Left forelimb (tissue), 1 donor: ENCODE measurements at places on chromosomes 5 and 9.
A peak's percentile ranks its signal among the peaks of the same experiment; 100 is the strongest.

GRCh38 chr5:74248576-74248975 is 392.0 kb downstream of the ENC1 start:
- DNase-seq = no peak

DNA sequence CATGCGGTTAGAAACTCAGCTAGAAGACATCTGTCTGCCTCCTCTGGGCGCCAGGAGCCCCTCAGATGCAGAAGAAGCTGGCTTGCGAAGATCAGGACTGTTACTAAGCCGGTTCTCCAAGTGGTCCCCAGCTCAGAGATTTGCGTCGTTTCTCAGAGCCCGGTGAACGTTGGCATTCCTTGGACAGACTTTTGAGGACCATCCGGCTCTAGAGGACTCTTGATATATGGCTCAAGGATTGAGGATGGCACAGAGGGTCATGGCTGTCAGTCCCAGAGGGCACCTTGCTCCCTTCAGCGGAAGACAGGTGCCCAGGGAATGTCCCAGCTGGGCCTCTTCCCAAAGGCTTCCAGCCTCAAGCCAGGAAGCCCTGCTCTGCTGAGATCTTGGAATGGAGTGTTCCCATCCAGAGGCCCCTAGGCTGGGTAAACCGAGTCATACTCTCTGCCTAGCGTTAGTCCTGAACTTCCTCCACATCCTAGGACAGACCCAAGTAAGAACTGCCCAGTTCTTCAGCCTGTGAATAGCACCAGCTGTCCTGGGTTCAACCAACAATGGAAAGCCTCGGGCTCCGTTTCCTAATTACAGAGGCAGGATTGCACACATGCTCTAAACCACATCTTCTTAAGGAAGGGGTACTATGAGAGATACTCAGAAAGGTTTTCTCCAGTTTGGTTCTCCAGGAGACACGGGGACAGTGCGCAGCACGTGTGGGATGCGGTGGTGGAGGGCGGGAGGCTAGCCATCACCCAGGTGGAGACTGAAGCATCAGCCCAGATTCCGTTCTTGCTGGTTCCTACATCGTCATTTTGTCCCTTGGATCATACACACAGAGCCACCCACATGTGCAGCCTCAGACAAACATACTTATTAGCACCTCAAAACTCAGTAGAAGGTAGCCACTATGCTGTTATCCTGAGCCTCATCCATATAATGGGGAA is 51.4 kb downstream of the ZNF354C start:
- no peak for DNase-seq

GRCh38 chr5:150596826-150597225 is 43.6 kb upstream of the SYNPO start:
- no peak for DNase-seq

GRCh38 chr5:77777281-77777892 is 1.2 kb upstream of the TBCA start:
- no peak for DNase-seq

GRCh38 chr5:95925939-95926338 is 35.7 kb downstream of the ELL2 start:
- DNase-seq = no peak

GRCh38 chr9:32579706-32580331 is 6.9 kb upstream of the NDUFB6 start:
- peak; percentile 74 for DNase-seq

DNA sequence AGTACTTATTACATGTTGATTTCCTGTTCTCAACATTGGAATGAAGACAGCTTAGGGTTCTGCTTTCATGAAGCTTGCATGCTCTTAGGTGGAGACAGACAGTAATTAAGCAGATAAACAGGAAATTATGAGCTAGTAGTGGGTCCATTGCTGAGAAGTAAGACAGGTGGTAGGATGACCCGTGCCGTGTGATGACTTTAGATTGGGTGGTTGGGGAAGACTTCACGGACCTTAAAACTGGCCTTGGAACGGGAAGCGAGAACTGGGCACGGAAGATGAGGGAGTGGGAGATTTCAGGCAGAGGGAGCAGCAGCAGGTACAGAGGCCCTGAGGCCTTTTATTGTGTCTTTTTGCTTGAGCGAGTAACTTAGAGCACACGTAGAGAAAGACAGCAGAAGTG is 27.2 kb downstream of the ABL1 start:
- DNase-seq = no peak

DNA sequence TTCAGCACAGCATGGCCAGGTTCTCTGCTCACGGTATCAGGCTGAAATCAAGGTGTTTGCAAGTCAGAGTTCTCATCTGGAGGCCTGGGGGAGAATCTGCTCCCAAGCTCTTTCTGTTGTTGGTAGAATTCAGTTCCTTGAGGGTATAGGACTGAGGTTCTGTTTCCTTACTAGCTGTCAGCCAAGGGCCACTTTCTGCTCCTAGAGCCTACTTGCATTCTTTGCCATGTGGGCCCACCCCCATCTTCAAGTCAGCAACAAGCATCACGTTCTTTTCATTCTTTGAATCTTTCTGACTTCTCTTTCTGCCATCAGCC is 7.4 kb upstream of the CDC42SE2 start:
- DNase-seq = no peak

- DNase-seq = no peak
These were observed 32.8 kb downstream of the AFAP1L1 start for GRCh38 chr5:149304195-149305078.

DNA sequence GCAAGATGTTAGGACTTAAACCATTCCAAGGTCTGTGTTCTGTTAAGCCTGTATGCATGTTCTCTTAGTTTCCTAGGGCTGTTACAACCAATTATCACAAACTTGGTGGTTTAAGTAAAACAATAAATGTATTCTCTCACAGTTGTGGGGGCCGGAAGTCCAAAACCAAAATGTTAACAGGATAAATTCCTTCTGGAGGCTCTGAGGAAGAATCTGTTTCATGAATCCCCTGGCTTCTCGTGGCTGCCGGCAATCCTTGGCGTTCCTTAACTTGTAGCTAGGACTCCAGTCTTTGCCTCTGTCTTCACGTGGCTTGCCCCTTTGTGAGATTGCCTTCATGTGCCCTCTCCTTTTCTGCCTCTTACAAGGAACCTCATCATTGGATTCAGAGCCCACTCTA is 30.4 kb downstream of the FEM1C start:
- DNase-seq = no peak

GRCh38 chr5:6603643-6604042 is 29.2 kb downstream of the NSUN2 start:
- no peak for DNase-seq

DNA sequence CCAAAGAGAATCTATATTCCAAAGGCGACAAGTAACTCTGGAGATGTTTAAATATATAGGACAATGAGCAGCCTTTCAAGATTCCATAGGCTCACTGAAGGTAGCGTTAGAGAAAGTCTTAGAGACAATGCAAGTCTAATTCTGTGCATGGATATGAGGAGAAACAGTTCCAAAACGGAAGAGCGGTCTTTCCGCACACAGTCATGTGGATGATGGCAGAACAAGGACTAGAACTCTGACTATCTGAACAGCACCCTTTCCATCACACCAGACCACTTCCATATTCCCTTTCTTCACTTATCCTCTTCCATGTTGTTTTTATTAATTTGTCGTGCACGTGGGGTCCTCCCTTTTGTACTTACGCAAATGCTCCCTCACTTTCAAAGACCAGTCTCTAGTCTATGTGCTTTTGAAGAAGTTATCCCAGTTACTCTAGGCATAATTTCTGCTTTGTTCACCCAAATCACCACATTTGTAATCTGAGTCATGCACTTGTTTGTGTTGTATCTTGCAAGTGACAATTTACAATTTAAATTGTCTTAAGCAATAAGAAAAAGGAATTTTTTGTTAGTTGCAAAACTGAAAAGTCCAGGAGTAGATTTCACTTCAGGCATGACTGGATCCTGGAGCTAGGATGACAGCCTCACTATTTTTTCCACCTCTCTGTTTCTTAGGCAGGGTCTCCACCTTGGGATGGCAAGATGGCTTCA is 116.0 kb upstream of the ADRA1B start:
- DNase-seq = no peak

GRCh38 chr5:6808462-6808861 is 95.2 kb downstream of the TENT4A start:
- DNase-seq = no peak

DNA sequence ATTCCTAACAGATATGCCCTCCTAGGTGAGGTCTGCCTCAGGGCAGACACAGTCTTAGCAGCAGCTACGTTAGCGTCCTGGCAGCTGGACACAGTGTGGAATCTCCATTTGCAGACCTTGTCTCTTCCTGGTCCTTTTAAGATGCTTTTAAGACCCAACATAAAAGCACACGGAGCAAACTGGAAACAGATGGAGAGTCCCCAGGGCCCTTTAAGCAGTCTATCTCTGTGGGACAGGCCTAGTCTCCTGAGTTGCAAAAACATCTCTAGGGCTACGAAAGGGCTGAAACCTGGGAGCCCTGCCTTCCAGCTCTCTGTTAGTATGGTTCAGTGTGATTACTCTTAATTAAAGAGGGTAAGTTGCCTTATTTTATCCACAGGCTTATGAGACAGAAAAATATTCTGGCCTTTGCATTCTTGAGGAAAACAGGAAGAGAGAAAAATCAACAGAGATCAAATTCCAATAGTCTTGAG is 66.0 kb upstream of the GNA14 start:
- DNase-seq = no peak

GRCh38 chr5:99037668-99038067 is 108.9 kb upstream of the CHD1 start:
- no peak for DNase-seq

DNA sequence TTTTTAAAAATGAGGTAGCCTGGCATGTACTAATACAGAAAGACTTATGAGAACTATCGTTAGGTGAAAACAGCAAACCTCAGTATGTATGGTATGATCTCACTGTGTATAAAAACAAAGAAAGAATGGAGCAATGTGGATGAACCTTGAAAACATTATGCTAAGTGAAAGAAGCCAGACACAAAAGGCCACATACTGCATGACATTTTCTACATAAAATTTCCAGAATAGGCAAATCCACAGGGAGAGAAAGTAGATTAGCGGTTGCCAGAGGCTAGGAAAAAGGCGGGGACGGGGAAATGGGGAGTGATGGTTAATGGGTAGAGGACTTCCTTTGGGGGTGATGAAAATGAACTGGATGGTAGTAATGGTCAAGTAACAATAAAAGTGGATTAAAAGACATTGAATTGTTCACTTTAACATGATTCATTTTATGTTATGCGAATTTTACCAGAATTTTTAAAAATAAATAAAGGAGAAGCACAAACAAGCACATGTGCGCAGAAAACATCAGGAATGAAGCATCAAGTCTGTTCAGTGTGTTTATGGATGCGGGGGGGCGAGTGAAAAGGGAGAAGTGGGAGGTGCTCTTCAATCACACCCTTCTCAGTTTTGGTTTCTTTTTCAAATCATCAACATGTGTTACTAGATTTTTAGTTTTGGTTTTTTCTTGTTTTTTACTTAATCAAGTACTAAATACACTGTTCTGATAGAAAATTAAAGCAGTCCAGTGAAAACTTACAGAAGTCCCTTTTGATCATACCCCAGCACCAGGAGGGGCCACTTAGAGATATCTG is 16.3 kb downstream of the ROR2 start:
- peak; percentile 33 for DNase-seq

- DNase-seq = no peak
These were observed 135.1 kb upstream of the ERCC6L2 start for GRCh38 chr9:95740217-95741004.

DNA sequence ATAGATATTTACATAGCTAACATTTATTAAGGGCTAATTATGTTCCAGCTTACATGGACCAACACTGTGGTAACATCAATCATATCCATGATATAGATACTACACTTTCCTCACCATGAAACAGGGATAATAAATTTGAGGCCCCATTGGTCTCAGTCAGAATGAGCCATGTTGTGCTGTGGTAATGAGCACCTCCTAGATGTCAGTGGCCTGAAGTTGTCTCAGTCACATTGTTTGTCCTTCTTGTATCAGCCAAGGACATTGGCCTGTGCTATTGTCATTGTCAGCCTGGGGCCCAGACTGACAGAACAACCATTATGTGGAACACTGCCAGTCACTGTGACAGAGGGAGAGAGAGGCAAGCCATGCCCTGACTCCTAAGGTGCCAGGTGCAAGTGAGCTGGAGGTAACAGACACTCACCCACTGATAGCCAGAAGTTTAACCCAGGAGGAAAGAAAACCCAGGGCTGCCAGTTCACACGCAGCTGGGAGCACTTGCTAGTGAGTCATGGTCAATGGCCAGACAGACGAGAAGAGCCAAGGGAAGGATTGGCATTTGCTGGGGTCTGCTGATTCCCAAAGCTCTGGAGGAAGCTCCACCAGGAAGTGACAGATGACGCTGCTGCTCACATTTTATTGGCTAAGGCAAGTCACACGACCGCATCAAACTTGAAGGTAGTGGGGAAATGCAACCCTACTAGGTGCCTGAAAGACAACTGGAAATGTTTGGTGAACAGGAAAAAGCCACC is 224.2 kb downstream of the MELK start:
- DNase-seq = no peak

DNA sequence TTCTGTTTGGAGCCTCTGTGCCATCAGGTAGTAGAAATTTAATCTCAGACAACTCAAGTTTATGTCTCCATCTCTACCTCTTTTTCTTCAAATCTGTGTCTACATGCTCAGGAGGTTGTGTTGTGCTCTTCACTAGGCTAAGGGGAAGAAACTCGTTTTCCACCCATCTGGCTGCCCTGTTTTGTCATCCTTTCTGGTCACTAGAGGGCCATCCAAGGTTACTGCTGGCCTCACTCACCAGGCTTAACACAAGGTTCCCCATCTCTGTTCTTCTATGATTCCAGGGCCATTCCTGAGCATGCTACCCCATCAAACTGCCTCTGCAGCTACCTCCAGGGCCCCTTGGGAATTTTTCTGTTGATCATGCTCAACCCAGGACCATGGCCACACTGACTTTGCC is 213.3 kb upstream of the FBXL7 start:
- no peak for DNase-seq

DNA sequence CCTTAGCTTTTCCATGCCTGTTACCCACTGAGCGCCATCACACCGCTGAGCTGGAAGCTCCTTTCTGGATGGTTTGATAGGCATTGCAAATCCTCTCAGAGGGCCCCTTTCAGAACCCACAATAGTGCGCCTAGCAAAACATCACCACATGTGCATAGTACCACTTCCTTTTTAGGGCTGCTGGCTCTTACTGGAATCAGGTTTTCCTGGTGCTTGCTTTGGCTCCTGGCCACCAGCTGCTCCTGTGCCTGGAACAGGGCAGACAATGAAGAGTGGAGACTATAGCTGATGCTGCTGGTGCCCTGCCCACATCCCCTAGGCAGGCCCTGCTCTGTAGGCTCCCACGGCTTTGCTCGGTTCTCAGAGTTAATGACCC is 163.6 kb upstream of the SEMA6A start:
- DNase-seq = no peak

DNA sequence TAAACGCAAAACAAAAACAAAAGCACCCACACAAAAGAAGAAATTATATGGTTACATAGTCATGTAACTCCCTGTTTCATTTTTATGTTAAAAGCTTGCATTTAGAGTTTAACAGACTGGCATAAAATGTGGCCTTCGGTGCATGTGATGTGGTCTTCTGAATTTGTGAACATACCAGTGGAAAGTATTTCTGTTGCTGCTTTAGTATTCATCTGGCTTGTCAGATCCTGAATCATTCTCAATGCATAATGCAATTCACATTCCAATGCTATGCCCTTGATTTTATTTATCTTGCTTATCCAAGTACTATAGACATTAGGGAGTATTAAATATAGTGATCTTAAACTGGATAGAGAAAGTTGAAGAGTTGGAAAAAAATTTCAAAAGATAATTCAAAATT is 740.2 kb upstream of the ZNF608 start:
- no peak for DNase-seq

- no peak for DNase-seq
These were observed 114.4 kb downstream of the UBE2R2 start for GRCh38 chr9:33931326-33931725.
